ENCODE measurements at places on chromosomes 6 and 20. TPM values are rescaled to one million over a fixed set of nuclear protein-coding genes. Genes with fewer than 3 reads are reported as not detected.

DNA sequence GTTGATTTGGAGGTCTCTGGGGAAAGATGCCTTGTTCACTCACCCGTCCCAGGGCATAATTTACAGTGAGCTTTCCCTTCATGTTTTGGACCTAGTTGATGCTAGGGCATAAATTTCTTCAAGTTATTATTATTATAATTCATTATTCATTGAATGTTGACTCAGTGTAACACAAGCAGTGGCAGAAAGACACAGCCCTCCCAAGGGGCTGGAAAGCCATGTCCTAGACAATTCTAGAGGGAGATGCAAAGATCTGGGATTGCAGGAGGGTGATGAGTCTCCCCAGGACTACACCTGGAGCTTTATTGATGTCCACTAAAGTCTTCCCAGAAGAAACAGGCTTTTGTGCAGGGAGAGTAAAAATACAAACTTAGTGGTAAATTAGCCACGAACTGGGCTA, 322.0 kb upstream of the MOCS1 start:
- H3K4me3 ChIP-seq: no peak overlapping the region
- no peak for DNase-seq
- H3K36me3 ChIP-seq: no peaks in the 10 kb centered on the region
- H3K4me1 ChIP-seq: no peaks in the 10 kb centered on the region

ZBTB12 gene
- total RNA-seq: 2.4 TPM

DNA sequence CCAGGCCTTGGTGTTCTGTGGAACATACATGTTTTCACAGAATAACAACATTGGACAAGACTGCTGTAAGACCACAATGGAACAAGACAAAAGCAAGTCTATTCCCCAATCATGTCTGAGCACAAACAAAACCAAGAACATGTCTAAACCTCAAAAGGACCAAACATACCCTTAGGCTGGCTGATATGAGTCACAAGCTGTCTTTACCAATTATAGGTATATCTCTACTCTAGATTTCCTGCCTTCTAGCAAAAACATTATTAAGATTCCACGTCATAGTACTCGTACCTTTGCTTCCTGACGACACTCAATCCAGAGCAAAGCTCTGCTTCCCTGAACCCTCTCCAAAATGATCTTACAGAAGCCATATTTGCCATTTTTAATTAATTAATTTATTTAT, 15.4 kb upstream of the L3MBTL1 start:
- DNase-seq: no peak
- H3K36me3 ChIP-seq: no peaks in the 10 kb centered on the region
- H3K27me3 ChIP-seq: no peaks in the 10 kb centered on the region
- no peaks in the 10 kb centered on the region for H3K4me1 ChIP-seq
- no peak overlapping the region for H3K4me3 ChIP-seq
- no peak overlapping the region for H3K27ac ChIP-seq

TRAPPC3L gene
- not detected for total RNA-seq

GRCh38 chr6:118786596-118787453, 107.1 kb upstream of the ASF1A start:
- H3K36me3 ChIP-seq: no peaks in the 10 kb centered on the region
- H3K27ac ChIP-seq: peak overlapping the region; percentile 18
- H3K4me3 ChIP-seq: no peak overlapping the region
- no peak for DNase-seq
- no peaks in the 10 kb centered on the region for H3K27me3 ChIP-seq
- H3K4me1 ChIP-seq: peaks cover 29% of the 10 kb centered on the region

DNA sequence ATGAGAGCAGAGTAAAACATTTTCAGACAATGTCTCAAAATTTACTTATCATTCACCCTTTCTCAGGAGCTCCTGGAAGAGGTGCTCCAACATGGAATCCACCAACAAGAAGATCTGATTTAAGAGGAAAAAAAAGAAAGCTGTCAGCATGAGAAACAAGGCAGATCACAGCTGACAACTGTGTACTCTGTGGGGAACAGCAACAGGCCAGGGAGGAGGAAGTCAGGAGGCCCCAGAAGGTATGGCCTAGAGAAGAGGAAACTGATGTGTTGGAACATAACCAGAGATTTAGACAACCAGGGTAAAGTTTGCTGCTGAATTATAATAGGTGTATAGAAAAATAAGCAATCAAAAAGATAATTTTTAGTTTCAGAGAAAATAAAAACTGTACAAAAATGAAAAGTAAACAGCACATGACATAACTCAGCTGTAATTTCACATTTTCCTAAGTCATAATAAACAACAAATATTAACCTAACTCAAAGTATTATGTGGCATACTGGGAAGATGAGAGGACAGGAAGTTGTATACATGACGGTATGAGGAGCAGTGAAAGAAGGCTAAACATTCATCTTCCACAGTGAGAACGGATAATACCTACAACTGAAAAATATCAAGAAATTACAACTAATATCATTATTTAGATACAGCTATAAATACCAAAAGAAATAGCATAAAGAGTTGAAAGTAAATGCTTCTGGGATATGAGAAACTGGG, 113.6 kb upstream of the EMILIN3 start:
- no peak overlapping the region for H3K4me3 ChIP-seq
- H3K27ac ChIP-seq: no peak overlapping the region
- peak; percentile 2 for DNase-seq
- no peaks in the 10 kb centered on the region for H3K27me3 ChIP-seq
- peaks cover 14% of the 10 kb centered on the region for H3K36me3 ChIP-seq
- no peaks in the 10 kb centered on the region for H3K4me1 ChIP-seq

ENPP3 gene
- 0.33 TPM for total RNA-seq

MYB gene
- total RNA-seq: 3.9 TPM

DNA sequence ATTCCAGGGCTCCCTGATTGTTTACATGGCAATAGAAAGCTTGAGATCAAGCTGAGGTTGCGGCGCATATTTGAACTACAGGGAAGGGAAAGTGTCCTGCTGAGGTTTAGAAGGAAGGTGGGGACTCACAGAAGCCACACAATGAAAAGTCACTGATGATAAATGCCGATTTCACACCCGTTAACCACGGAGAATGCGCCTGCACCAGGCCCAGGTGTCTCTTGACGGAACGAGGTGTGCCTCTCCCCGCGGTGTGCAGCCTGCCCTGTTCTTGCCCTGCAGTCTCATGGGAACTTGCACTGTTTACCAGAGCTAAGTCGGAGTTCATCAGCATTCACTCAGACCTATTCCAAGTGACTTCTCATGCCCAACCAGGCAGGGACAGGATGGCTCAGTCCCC, 90.3 kb downstream of the LY86 start:
- H3K27ac ChIP-seq: no peak overlapping the region
- no peaks in the 10 kb centered on the region for H3K27me3 ChIP-seq
- DNase-seq: no peak
- H3K36me3 ChIP-seq: no peaks in the 10 kb centered on the region
- no peak overlapping the region for H3K4me3 ChIP-seq
- H3K4me1 ChIP-seq: peaks cover 8% of the 10 kb centered on the region

TINAG gene
- not detected for total RNA-seq

GRCh38 chr6:47447722-47448121, 29.9 kb upstream of the CD2AP start:
- H3K27ac ChIP-seq: no peak overlapping the region
- H3K4me1 ChIP-seq: no peaks in the 10 kb centered on the region
- no peak for DNase-seq
- H3K27me3 ChIP-seq: no peaks in the 10 kb centered on the region

Measured in CD4-positive, alpha-beta memory T cell (primary cell).